ENCODE measurements at places on chromosomes 7 and 10. TPM values are rescaled to one million over a fixed set of nuclear protein-coding genes. Genes with fewer than 3 reads are reported as not detected.

DNA sequence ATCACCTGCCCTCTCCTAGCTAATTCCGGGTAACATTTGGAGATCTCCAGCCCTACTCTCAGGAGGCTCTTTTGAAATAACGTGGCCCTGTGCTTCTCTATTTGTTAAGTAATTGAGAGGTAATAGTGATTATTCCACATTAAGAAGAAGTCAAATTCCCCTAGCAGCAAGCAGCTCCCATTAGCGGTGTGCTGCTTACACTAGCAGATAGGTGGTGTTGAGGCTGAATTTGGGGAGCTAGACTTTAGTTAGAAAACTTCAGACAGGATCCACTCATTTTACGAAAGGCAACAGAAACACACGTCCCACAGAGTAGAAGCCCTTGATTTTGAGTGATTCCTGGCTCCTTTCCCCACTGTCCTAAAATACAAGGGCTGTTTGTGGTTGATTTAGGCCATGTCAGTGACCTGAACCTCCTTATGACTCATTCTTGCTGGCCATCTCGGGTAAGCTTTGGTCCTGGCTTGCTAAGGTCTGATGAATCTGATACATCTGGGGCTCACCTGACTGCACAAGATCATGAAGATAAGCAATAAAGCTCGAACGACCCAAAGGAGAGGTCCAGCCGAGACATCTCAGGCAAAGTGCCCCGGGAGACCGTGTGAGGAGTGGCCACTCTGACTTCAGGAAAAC is 77.2 kb downstream of the FAM204A start:
- DNase-seq: no peak

NPFFR1 gene
- 0.24 TPM for total RNA-seq

DNA sequence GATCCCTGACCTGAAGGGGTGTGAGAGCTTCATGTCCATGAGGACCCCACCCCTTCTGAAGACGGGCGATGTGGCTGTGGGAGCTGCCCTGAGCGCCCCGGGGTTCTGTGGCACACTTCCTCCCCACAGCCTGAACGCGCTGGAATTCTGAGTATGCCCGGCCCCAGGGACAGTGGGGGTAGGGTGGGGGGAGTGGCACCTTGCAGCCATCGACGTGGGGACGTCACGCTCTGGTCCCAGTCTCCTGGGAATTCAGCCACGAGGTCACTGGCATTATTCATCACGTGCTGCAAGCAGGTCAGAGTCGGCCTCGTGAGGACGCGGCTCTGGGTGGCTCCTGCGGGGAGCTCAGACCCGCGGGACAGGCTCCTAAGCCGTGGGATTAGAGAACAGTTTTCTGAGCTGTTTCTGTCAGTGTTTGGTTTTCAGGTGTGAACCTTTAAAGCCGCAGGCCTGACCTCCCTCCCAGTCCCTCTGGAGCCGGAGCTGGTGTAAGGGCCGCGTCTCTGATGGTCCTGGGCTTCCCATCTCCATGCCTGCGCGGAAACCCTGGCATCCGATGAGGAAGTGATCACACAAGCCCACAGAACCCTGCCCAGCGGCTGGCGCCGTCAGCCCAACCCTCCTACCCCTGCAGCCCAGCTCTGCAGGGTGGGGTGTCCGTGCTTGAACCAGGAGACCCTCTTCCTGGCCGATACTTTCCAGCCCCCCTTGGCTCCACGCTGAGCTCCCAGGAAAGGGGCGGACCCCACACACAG is 16.1 kb downstream of the GPR146 start:
- DNase-seq: no peak

TET1 gene
- 1.7 TPM for total RNA-seq

ANKRD16 gene
- 10.5 TPM for total RNA-seq

GRCh38 chr7:5594616-5595544 is 171.2 kb upstream of the TNRC18 start:
- no peak for DNase-seq

NKX1-2 gene
- not detected for total RNA-seq

COL17A1 gene
- not detected for total RNA-seq
